Femur (tissue), 1 donor: ENCODE measurements at places on chromosomes 11 and 22.
A peak's percentile ranks its signal among the peaks of the same experiment; 100 is the strongest.

GRCh38 chr11:132347156-132348090, 977.0 kb downstream of the NTM start:
- DNase-seq: no peak

GRCh38 chr11:126160345-126161022, 51.0 kb downstream of the RPUSD4 start:
- peak; percentile 39 for DNase-seq

- DNase-seq: no peak
These were observed 18.9 kb upstream of the GAL start for GRCh38 chr11:68665436-68665835.

- DNase-seq: no peak
These were observed 18.4 kb downstream of the ARHGAP42 start for GRCh38 chr11:100705447-100705846.

GRCh38 chr22:25083807-25084200, 115.9 kb upstream of the CRYBB3 start:
- DNase-seq: no peak

DNA sequence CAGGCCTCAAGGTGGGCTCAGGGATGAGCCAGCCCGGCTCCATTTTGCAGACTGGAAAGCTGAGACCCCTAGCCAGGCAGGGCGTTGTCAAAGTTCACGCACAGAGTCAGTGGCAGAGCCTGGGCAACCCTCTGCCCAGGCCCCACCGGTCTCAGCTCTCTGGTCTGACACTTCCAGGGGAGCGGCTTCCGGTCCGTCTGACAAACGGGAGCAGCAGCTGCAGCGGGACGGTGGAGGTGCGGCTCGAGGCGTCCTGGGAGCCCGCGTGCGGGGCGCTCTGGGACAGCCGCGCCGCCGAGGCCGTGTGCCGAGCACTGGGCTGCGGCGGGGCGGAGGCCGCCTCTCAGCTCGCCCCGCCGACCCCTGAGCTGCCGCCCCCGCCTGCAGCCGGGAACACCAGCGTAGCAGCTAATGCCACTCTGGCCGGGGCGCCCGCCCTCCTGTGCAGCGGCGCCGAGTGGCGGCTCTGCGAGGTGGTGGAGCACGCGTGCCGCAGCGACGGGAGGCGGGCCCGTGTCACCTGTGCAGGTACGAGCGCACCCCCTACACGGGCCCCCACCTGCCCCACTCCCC, 36.0 kb downstream of the CD6 start:
- no peak for DNase-seq

DNA sequence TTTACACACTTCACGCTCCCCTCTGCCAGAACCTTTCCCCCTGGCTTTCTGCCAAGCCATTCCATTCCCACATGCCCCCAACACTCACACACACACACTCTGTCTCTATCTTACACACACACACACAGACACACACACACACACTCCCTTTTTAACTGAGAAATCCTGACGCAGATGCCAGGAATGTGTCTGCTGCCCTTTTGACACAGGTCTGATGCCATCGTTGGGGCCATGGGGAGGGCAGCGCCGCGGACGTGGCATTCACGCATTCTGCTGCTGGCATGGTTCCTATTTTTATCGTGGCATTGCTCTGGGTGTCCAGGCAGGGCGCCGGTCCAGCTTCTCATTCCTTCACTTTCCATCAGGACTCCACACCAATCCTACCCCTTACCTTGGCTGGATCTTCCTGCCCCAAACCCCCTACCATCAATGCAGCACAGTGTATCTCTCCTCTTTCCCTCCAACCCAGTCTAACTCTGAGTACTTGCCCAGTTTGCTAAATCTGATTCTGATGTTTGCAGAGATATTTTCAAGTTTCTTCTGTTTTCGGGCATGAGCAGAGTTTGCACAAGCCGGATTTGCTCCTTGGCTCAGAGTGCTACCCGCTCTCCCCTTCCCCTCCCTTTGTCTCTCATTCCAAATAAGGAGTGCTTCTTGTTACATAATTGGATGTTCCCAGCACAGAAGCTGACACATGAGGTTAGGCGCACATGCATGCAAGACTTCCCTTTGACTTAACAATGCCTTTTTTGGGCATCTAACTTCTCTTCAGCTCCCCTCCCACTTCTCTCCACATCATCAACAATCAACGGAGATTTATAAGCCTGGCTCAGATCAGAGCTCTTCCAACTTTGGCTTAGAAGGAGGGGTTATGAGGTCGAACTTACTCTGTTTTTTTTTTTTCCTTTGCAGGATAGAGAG, 18.8 kb downstream of the SNX19 start:
- peak; percentile 48 for DNase-seq

DNA sequence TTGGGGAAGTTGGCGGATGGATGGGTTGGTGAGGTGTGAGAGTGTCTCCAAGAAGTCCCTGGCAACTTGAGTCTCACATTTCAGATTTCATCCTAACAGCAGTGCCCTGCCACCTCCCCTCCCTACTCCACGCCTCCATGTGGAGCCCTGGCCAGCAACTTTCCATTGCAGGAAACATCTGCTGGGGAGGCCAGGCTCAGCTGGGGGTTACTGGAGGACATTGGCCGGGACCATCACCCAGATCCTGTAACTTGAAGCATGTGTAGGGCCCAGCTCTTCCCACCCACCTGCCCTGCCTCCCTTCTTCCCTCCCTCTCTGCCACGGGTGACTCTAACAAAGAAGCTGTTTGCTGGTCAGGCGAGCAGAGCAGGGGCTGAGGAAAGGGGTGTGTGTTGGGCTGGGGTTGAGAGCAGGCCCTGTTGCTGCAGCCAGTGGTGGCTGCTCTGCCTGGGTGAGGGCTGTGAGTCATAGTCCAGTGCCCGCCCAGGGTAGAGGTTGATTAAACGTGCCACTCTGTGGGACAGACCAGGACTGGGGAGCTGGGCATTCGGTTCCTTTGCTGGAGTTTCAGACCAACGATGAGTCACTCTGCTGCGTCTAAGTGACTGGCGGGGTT, 64.0 kb downstream of the SCN3B start:
- peak; percentile 81 for DNase-seq

- no peak for DNase-seq
These were observed 13.6 kb downstream of the IPO7 start for GRCh38 chr11:9397746-9398680.

DNA sequence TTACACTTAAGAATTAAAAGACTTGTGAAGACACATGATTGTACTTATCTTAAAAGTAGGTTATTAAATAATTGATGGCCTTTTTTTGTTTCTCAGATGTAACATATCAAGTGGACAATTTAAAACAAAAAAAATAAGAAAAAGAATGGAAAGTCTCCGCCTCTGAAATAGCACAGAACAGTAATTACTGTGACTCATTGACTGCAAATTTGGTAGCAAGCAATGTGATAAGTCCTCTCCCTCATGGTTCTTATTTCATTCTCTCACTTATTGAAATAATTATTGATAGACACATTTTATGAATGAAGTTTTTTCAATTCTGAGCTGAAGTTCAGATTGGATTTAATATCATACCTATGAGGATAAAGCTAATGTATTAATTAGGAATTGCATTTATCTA, 717.9 kb upstream of the LUZP2 start:
- no peak for DNase-seq

GRCh38 chr11:62428871-62429560, 10.2 kb downstream of the SCGB1A1 start:
- DNase-seq: no peak

GRCh38 chr22:25109878-25110595, 89.6 kb upstream of the CRYBB3 start:
- no peak for DNase-seq

DNA sequence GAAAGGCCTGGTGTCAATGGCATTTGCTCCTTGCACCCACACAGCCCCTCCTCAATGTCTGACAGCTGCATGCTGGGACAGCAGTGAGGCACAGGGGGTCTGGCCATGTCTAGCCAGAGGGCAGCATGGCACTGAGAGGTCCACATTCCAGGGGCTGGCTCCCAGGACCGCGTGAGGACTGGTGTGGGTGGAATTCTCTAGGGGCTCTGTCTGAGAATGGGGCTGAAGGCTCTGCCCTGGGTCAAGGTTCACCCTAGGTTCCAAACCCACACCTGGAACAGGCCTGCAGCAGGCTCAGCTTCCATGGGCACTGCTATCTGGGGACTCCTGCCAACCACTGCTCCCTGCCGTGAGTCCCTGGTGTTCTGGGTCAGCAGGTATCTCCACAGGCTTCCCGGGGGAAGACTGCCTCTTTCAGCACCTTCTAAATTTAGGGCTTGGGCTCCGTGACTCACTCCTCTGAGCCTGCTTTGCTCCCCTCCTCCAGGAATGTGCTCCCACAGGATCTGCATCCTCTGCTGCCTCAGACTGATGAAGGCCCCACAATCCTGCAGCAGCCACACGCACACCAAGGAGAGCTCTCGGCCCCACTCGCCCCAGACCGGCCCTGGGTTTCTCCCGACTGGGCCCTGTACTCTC, 4.2 kb downstream of the STARD10 start:
- DNase-seq: no peak

GRCh38 chr11:19777377-19778102, 64.9 kb downstream of the NAV2 start:
- DNase-seq: no peak

DNA sequence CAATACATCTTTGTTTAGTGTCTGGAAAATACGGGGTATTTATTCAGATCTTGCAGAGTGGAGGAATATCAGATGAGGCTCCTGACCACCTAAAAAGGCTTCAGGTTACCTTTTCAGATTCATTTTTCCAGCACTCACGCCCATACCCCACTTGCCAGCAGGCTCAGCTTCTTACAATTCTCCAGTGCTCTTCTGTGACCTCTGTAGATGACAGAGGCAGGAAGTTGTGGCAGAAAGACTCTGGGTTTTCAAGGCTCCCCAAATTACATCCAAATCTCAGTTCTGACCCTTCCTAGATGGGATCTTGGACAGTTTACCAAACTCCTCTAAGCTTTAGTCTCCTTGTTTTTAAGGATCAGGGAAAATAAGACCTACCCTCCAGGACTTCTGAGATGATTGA, 61.1 kb downstream of the SYTL2 start:
- no peak for DNase-seq

GRCh38 chr11:13016415-13016814, 7.3 kb downstream of the RASSF10 start:
- no peak for DNase-seq

GRCh38 chr11:105219269-105219668, 79.7 kb upstream of the CARD18 start:
- no peak for DNase-seq

GRCh38 chr11:9726321-9727022, 62.6 kb downstream of the SWAP70 start:
- DNase-seq: no peak

- DNase-seq: no peak
These were observed 44.3 kb upstream of the NNMT start for GRCh38 chr11:114251815-114252337.

DNA sequence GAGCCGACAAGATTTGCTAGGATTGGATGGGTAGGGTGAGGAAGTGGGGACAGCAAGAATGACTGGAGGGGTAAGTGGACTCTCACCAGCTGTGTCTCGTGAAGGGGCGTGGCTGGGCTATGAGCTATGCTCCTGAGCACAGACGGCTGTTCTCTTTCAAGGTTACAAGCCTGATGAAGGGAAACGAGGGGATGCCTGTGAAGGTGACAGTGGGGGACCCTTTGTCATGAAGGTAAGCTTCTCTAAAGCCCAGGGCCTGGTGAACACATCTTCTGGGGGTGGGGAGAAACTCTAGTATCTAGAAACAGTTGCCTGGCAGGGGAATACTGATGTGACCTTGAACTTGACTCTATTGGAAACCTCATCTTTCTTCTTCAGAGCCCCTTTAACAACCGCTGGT, 19.9 kb downstream of the F2 start:
- no peak for DNase-seq

DNA sequence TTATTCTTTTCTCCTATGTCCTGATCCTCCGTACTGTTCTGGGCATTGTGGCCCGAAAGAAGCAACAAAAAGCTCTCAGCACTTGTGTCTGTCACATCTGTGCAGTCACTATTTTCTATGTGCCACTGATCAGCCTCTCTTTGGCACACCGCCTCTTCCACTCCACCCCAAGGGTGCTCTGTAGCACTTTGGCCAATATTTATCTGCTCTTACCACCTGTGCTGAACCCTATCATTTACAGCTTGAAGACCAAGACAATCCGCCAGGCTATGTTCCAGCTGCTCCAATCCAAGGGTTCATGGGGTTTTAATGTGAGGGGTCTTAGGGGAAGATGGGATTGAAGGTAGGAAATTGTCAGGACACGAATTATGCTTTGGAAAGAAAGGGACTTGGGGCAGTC, 843 bp downstream of the OR51T1 start:
- DNase-seq: no peak

- DNase-seq: no peak
These were observed 2.1 kb upstream of the NEAT1 start for GRCh38 chr11:65420506-65420905.

GRCh38 chr11:118342503-118343161, at the start of gene CD3D:
Gene CD3D (minus strand): TSS chr11:118342705. CDS start chr11:118342607, 98 bp downstream.
- DNase-seq: no peak

- DNase-seq: no peak
These were observed 27.8 kb downstream of the CREB3L1 start for GRCh38 chr11:46305295-46305694.

GRCh38 chr22:31923136-31923535, 21.2 kb upstream of the YWHAH start:
- DNase-seq: peak; percentile 41

GRCh38 chr22:31329029-31329428, 17.1 kb downstream of the PATZ1 start:
- no peak for DNase-seq

GRCh38 chr22:50252082-50253045, 1.3 kb upstream of the HDAC10 start:
- DNase-seq: peak; percentile 78

DNA sequence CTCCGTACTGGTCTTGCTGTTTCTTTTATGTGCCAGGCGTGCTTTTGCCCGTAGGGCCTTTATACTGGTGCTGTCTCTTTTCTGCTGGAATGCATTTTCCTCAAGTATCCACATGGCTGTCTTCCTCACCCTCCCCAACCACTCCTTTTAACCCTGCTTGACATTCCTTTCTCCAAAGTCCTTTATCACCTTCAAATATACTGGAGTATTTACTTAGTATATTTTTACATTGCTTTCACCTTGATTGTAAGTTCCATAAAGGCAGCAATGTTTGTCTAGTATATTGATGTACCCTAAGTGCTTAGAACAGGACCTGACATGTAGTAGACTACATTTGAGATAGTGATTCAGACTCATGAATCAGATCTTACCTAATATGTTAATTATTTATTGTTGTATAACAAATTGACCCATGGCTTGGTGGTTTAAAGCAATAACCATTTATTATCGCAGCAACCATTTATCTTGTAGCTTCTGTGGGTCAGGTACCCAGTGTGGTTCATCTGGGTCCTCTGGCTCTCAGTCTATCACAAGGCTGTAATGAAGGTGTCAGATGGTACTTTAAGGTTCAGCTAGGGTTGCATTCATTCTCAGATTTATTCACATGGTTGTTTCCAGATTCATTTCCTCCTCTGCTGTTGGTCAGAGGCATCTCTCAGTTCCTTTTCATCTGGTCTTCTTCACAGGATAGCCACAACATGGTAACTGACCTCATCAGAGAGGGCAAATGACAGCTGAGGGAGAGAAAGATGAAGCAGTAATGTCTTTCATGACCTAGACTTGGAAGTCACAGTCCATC, 34.2 kb downstream of the DDX10 start:
- no peak for DNase-seq

GRCh38 chr22:33625959-33626358, 294.3 kb downstream of the LARGE1 start:
- DNase-seq: no peak

- DNase-seq: no peak
These were observed 29.7 kb upstream of the CD81 start for GRCh38 chr11:2347308-2347830.

- DNase-seq: no peak
These were observed 18.8 kb upstream of the AMOTL1 start for GRCh38 chr11:94749369-94749768.

- no peak for DNase-seq
These were observed 2.9 kb downstream of the SLC16A8 start for GRCh38 chr22:38080850-38081635.

- peak; percentile 84 for DNase-seq
These were observed 17.1 kb downstream of the MAFF start for GRCh38 chr22:38218661-38219622.
